ENCODE measurements at places on chromosomes 1 and 21.

DNA sequence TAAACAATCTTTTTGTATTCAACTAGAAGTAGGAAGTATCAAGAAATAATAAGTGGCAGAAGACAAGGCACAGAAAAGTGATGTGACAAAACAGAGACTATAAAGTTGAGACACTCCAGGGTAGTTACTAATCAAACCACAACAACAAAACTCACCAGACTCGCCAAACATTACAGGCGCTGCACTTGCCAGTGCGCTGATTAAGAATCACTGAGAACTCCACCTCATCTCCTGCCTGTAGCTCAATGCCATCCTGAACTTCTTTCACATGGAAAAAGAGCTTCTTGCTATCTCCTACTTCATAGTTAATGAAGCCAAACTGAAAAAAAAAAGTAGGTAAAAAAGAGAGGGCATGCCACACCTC lies 2.8 kb upstream of the NRAS start:
- DNase-seq, result no peak

DNA sequence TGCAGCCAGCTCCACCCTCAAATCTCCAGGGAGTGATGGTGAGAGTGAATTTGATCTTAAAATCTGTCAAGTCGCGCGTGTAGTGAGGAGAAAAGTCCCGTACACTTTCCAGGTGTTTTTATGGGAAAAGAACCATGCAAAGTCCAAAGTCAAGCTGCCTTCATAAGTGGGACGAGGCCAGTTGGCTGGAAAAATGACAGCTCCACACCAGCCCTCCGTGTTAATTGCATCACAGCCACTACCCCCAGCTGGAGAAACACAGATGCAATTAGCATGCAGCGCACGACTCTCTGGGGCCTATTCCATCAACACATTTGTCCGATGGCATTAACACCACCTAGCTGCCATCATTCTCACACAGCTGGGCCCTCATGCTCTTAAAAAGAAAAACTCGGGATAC lies 68.4 kb downstream of the KLHDC7A start:
- DNase-seq, result no peak

- no peak for DNase-seq
Measured at GRCh38 chr1:87686136-87686495, 357.4 kb downstream of the LMO4 start.

- DNase-seq, result no peak
Measured at GRCh38 chr1:162726555-162726954, 63.9 kb upstream of the HSD17B7 start.

DNA sequence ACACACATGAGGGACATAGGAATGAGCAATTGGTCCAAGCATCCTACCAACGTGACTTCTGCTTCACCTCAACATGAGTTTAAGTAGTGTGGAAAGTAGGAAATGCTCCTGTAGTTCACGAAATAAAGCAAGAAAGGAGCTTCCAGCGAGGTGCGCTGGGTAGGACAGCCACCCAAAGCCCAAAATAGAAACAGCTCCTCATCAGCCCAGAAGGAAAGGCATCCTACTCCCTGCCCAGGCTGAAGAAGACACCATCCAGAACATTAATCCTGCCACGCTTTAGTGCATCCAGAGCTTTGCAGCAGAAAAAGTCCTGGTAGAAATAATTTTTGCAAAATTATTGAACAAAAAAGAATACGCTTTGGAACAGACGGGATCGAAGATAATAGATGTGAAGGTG lies 25.9 kb downstream of the CCDC185 start:
- DNase-seq, result no peak

GRCh38 chr1:31488528-31488927 lies 75.5 kb downstream of the SERINC2 start:
- DNase-seq, result no peak

GRCh38 chr1:60847855-60848582 lies 234.3 kb upstream of the NFIA start:
- no peak for DNase-seq

DNA sequence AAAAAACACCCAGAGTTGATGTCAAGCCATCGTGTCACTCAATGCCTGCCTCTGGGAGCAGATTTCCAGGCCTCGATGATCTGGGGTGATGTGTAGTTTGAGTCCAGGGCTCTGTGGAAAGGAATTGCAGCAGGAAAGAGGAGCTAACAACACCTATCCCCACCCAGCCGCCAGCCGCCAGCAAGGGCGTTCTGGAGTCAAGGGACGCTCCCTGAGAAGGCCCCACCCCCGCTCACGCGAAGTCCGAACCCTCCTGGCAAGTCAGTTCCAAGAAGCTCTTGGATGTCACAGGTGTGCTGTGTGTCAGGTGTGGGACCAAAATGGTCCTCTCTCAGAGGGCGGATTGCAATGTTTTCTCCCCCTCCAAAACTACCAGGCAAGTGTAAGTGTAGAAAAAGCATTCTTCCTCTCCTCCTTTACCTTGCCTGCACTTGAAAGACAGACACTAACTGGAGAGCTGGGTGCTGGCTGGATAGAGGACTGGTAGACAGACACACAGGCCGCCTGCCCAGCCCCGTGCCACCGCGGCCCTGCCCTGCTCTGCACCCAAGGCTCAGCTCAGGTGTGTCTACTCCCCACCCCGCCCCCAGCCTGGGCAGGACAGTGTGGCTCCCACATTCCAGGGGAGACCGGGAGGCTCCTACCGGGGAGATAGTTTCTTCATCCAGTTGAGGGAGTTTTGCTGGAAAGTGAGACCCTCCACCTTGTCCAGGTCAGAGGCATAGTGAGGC lies 8.5 kb downstream of the AGT start:
- DNase-seq, result no peak

- DNase-seq, result no peak
Measured at GRCh38 chr1:45512641-45513054, 9.0 kb downstream of the PRDX1 start.

- no peak for DNase-seq
Measured at GRCh38 chr21:38987633-38988508, 182.1 kb downstream of the ETS2 start.

DNA sequence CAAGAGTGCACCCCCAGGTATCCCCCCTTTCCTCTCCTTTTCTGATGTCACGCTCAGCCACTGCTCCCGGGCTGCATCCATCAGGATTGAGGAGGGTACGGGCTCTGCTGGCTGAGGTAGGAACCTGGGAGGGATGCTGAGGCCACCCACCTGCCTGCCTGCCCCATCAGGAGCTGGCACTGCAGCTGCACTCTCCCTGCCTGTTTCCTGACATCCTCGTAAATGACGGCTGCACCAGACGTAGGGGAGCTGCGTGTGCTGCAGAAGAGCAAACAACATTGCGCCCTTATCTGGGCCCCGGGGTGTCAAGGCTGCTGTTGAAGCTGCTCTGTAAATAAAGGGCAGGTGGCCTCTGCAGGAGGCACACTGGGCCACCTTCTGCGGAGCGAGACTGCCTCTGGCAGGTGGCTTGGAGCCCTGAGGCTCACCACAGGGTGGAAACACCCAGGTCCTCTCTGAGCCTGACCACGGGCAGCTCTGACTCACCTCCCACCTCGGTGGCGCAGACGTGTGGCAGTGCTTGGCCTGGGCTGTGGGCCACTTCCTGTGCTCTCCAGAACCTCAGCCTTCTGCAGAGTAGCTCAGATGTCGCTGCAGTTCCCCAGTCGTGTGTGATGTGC lies 30.9 kb downstream of the SNAP47 start:
- DNase-seq, result peak; percentile 87

- DNase-seq, result no peak
Measured at GRCh38 chr1:211711315-211711705, 35.9 kb upstream of the NEK2 start.

DNA sequence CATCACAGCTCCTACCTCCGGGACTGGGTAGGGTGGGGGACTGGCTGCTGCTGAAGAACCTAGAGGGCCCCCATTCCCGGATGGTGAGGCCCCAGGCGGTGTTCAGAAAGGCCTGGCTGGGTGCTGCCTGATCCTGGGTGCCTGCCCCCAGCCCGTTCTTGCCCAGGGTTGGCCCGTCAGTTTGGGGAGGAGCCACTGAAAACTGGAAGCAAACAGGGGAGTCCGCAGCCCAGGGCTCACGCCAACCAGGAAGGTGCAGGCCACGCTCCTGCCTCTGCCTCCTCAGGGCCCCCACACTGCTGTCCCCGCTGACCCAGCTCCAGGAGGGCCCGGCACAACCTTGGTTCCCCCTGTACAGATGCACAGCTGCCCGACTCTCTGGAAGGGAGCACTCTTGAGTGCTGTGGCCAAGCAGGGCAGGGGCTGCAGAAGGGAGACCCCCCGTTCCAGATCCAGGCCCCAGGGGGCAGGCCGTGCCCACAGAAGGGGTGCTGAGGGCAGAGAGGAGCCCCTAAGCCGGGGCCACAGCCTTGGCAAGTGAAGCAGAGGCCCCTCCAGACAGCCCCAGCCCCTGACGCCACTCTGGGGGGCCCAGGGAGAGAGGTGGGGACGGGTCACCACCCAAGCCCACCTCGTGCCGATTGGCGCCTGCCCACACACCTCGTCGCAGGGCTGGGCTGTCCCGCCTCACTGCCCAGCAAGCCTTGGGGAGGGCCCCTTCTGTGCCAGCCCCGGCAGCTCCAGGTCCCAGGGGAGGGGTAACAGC lies 5.5 kb downstream of the C1QTNF12 start:
- no peak for DNase-seq

DNA sequence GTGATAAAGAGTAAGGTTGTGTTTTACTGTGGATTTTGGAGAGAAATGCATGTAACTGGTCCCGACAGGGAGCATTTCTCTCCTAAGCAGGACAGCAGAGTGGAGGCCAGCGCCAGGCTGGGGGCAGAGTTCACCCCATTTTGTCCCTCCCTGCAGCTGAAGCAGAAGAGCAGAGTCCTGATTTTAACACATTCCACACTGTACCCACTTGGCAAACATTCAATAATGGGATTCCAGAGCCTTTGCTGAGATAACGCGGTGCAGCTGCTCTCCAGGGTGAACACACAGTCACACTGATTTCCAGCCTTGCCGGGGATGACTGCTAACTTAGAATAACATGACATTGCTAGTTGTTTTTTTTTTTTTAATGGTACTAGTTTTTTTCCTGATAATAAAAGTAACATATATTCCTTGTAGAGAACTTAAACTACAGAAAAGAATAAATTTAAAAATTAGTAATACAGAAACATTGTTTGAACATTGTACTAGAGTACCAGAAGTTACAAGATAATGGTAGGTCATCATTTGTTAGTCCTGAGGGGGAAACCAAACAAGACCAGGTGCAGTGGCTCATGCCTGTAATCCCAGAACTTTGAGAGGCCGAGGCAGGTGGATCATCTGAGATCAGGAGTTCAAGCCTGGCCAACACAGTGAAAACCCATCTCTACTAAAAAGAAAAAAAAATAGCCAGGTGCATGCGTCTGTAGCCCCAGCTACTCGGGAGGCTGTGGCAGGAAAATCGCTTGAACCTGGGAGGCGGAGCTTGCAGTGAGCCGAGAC lies 77.2 kb downstream of the SCCPDH start:
- no peak for DNase-seq

DNA sequence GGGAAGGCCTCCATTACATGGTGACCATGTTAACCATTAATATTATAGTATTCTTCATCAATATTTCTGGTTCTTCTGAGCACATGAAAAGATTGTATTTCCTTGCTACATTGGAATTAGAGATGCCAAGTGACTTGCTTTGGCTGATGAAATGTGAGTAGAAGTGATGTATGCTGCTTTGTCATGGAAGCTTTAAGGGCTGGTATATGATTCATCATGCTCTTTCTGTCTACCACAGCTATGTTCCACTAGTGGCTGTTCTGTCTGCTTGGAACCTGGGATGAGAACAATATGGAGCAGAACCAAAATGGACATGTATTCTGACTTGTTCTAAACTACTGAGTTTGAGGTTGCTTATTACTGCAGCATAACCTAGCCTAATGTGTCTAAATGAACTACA lies 163.3 kb downstream of the TM2D1 start:
- DNase-seq, result no peak
